ENCODE measurements at places on chromosomes 2 and 18.

DNA sequence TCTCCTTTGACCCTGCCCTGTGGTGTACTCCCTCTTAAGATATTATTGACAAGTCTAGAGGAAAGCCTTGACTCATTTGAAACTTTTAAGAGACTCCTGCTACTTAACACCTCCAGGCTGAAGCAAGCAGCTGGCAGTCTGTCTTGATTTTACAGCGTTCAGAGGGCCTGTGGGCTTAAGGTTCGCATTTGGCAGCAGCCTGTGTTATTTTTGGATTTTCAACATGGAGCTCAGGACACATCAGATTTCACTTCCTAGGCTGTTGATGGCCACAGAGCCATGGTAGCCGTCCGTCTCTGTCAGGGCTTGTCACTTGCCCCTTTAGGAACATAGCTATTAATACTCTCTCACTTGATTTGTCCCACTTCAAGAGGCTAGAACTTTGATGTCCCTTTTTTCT is 73.6 kb downstream of the VWA3B start:
- no peak for DNase-seq

DNA sequence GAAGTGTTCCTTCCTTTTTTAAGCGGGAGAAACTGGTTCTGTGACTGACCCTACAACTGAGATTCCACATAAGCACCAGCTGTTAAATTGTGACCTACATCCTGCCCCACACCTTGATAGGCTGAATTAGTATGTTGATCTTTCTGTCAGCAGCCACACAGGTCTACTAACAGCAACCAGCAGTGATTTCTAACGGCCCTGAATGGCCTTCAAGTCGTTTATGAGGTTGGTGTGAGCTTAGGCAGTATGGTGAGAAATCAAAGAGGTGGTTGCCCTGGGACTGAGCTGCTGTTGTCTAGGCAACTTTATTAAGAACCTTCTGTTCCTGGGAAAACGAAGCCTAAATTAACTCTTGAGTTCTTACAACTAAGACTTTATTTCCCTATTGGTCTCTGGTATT is 197.2 kb upstream of the FSHR start:
- DNase-seq: no peak

DNA sequence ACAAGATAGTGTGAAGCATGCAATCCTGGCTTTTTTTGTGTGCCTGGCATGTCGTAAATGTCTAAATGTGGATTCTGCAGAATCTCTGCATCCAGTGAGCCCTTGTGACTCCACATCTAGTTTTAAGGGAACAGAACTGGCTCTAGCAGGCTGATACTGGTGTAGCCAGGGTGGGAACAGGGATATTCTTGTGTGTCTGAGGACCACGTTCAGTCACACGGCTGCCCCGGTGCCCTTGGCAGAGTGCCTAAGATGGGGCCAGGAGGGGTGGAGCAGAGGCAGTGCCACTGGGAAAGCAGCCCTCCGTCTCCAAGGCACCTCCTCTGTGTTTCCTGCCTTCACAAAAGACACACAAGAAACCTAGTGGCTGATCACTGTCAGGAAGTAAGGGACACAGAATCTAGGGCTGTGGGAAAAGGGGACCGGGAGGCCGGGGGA is 91.5 kb upstream of the PARD3B start:
- DNase-seq: no peak

GRCh38 chr2:98676742-98677141 is 54.2 kb downstream of the MGAT4A start:
- DNase-seq: no peak

DNA sequence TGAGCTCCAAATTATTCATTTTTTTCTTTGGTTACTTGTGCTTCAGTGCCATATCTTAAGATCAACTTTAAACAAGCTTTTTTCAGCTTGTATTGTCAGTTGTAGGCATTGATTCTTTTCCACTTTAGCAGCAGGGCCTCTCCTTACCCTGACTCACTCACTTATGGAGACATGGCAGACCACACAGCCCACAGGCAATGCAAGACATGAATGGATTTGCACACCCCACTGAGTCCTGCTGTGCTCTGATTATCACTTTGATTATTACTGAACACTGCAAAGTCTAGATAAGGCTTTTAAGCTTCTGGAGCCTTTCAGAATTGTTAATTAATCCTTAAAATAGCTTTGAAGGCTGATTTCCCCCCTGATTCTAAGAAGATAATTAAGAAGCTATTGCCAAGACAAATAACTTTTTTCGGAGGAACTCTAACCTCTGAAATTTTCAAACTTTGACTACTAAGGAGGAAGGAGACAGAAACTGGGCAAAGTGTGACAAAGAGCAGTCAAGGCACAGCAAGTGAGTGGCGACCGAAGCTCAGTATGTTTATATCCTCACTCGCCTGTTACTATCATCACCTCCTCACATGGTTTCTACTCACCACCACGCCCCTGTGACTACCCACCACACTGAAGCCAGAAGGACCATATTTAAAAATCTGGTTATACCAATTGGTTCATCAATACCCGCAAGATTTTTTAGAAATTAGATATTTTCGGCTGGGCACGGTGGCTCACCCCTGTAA is 43.3 kb downstream of the CACNB4 start:
- DNase-seq: no peak
